ENCODE measurements at places on chromosomes 5 and 9.

DNA sequence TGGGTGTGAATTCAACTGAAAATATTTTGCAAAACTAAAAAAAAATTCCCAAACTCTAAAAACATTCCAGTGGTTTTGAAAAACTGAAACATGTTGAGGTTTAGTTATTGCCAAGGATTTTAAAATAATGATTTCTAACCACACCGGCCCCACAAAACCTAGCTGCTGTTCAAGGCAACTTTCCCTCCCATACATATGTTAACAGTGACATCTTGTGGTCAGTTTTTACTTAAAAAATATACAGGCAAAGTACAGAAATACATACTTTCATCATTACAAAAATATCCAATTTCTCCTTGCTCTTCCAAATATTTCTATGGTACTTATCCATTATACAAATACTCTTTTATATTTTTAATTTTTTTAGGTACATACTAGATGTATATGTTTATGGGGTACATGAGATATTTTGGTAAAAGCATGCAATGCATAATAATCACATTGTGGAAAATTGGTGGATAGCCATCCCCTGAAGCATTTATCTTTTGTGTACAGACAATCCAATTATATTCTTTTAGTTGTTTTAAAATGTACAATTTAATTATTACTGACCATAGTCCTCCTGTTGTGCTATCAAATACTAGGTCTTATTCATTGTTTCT lies 34.4 kb upstream of the MRPS30 start:
- DNase-seq: no peak

- DNase-seq: no peak
Measured at GRCh38 chr9:116285320-116285719, 131.7 kb downstream of the PAPPA start.

GRCh38 chr5:43063721-43064171 lies 23.6 kb upstream of the ANXA2R start:
- DNase-seq: no peak

- no peak for DNase-seq
Measured at GRCh38 chr5:154850255-154851062, at the start of gene FAXDC2. Gene FAXDC2 (minus strand): TSS chr5:154850603. CDS start chr5:154838178, 12,425 bp downstream.

- no peak for DNase-seq
Measured at GRCh38 chr9:115393976-115394775, 276.2 kb upstream of the TNC start.

- no peak for DNase-seq
Measured at GRCh38 chr9:73270967-73271721, 119.5 kb downstream of the ANXA1 start.

GRCh38 chr9:99753436-99753835 lies 68.2 kb upstream of the NR4A3 start:
- no peak for DNase-seq

GRCh38 chr5:125836256-125836655 lies 587.0 kb upstream of the GRAMD2B start:
- DNase-seq: no peak

- DNase-seq: no peak
Measured at GRCh38 chr5:57327561-57328367, 153.9 kb downstream of the GPBP1 start.

GRCh38 chr9:21295992-21296391 lies 9.1 kb downstream of the IFNA5 start:
- no peak for DNase-seq

DNA sequence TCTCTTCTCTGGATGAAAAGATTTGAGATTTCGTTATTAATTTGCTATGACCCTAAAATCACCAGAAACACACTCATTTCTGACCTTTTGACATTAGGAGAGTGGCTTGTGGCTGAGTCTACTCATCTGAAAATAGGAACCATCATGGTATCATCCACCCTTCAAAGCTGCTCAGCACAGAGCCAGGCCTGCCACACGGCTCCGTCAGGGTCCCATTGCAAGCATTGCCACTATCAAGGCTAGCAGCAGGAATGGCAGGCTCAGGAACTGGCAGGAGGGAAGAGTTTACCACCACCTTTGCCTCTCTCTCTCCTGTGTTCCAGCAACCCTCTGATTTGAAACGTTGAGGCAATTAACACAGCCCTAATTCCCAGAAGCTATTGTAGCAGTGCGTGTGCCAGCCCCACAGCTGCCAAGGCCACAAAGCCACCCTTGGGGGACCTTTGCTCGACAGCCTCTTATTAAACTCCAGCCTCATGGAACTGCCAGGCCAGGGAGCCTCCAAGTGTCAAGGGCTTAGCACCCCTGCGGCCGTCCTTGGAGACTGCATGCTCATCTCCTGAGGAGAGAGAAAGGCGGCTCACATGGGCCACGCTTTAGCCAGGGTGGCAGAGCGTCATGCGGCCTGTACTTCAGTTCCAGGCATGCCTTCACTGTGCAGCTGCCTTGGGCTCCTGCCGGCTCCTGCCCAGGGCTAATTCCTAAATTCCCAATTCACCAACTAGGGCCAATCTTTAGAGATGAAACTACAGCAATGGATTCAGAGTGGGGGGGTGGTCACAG lies 145.9 kb downstream of the ROR2 start:
- DNase-seq: no peak

GRCh38 chr5:147397616-147398015 lies 112.3 kb downstream of the DPYSL3 start:
- DNase-seq: no peak

DNA sequence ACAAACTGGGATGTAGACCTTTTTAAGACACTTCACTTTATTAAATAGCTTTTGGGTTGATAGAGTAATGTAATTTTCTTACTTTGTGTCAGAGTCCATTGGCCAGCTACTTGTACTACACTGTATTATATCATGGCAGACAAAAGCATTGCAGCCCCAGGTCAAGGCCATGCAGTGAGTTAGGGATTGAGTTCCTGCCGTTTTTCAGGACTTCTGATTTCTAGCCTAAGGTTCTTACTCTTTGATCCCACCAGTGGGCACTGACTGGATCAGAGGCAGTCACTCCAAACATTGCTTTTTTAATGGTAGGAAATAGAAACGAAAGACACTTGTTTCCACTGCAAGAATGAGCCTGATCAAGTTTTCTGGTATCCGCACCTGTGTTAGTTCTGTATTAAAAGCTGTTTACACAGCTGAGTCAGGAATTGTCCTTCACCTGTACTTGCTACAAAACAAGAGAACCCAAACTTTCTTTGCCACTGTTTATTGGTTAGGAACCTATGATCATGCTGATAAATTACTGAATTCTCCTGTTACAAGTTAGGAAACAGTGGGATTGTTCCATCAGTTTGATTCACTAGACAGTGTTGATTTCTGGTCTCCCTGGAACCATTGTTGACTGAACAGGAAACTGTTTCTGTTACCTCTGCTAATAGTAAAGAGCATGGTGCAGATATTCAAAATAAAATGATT lies 22.1 kb downstream of the LRRC70 start:
- no peak for DNase-seq

GRCh38 chr5:179805529-179806249 lies 977 bp downstream of the MGAT4B start:
- no peak for DNase-seq

GRCh38 chr5:143521141-143521540 lies 117.7 kb upstream of the NR3C1 start:
- DNase-seq: no peak

DNA sequence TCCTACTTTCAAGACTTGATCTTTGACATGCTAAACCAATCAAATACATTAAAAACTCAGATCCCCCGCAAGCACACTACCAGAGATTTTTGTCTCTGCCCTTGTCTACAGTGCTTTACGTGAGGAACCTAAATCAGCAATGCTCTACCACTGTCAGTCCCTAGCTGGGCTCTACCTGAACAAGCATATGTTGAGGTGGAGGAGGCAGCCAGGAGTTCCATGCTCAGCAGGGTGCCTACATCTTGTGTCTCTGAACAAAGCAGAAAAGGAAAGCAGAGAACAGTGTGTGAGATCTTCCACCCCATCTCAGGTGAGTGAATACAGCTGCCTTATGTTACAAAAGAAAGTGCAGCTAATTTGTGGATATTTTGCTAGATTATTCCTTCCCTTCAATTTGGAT lies 255.0 kb downstream of the NDUFS4 start:
- no peak for DNase-seq

- no peak for DNase-seq
Measured at GRCh38 chr9:93630806-93631411, 54.5 kb downstream of the PHF2 start.

- no peak for DNase-seq
Measured at GRCh38 chr5:163104464-163104863, 332.9 kb upstream of the CCNG1 start.

DNA sequence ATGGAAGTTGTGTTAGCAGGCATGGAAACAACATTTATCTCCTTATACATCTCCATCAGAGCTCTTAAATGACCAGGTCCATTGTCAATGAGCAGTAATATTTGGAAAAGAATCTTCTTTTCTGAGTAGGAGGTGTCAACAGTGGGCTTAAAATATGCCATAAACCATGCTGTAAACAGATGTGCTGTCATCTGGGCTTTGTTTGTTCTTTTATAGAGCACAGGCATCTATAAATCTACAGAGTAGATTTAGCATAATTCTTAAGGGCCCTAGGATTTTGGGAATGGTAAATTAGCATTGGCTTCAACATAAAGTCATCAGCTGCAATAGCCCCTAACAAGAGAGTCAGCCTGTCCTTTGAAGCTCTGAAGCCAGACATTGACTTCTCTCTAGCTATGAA lies 7.7 kb upstream of the HRCT1 start:
- no peak for DNase-seq

GRCh38 chr9:122213589-122214413 lies 15.0 kb downstream of the LHX6 start:
- peak; percentile 14 for DNase-seq

DNA sequence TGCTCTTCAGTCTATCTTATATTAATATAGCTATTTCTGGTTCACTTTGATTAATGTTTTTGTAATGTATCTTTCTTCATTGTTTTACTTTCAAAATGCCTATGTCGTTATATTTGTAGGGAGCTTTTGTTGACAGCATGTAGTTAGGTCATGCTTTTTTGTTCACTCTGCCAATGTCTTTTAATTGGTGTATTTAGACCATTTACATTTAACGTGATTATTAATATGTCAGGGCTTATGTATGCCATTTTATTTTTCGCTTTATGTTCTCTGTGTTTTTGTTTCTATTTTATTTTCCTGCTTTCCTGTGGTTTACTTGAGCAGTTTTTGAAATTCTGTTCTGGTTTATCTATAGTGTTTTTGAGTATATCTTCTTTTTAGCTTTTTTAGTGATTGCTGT lies 10.8 kb downstream of the GARIN3 start:
- no peak for DNase-seq

- no peak for DNase-seq
Measured at GRCh38 chr5:158898185-158899177, 201.2 kb downstream of the EBF1 start.

DNA sequence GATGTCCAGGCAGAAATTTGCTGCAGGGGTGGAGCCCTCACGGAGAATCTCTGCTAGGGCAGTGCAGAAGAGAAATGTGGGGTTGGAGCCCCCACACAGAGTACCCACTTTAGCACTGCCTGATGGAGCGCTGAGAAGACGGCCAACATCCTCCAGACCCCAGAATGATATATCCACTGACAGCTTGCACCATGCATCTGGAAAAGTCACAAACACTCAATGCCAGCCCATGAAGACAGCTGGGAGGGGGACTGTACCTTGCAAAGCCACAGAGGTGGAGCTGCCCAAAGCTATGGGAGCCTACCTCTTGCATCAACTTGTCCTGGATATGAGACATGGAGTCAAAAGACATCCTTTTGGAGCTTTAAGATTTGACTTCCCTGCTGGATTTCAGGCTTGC lies 426.3 kb upstream of the FAM174A start:
- no peak for DNase-seq

- DNase-seq: no peak
Measured at GRCh38 chr5:179792612-179793467, 946 bp upstream of the LTC4S start.

- no peak for DNase-seq
Measured at GRCh38 chr9:32292611-32293010, 91.8 kb upstream of the ACO1 start.

- no peak for DNase-seq
Measured at GRCh38 chr9:19901586-19901985, 112.7 kb upstream of the SLC24A2 start.

- DNase-seq: no peak
Measured at GRCh38 chr9:28136113-28136512, 562.8 kb upstream of the C9orf72 start.

DNA sequence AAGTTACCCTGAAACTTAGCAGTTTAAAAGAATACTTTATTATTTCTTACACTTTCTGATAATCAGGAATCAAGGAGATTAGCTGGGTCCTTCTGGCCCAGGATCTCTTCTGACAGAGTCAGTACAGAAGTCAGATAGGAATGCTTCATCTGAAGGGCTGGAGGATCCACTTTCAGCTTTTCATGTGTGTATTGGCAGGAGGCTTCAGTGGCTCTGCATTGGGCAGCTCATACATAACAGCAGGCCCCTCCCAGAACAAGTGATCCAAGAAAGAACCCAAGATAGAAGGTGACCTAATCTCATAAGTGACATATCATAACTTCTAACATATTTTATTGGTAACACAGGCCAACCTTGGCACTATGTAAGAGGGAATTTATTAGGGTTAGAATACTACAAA lies 258.4 kb downstream of the HCN1 start:
- DNase-seq: no peak

- no peak for DNase-seq
Measured at GRCh38 chr9:89668866-89669246, 64.0 kb downstream of the GADD45G start.

DNA sequence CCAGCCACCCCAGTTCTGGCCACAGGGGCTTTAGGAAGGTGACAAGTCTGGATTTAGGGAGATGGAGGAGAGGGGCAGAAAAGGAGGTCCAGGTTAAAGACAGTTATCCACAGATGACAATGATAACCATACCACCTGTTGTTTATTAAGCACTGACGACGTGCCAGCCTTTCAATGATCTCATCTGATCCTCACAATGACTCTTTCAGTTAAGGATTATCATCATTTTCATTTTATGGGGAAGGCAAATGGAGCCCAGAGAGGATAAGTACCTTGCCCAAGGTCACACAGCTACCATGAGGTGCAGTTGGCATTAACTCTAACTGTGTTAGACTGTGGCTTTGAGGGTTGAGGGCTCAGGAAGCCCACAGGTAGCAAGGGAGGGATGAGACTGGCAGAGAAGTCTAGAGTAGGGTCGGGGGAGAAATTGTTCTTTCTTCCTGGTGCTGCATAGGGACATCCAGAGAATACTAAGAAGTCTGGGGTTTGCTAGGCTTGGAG lies 21.5 kb upstream of the JADE2 start:
- no peak for DNase-seq

DNA sequence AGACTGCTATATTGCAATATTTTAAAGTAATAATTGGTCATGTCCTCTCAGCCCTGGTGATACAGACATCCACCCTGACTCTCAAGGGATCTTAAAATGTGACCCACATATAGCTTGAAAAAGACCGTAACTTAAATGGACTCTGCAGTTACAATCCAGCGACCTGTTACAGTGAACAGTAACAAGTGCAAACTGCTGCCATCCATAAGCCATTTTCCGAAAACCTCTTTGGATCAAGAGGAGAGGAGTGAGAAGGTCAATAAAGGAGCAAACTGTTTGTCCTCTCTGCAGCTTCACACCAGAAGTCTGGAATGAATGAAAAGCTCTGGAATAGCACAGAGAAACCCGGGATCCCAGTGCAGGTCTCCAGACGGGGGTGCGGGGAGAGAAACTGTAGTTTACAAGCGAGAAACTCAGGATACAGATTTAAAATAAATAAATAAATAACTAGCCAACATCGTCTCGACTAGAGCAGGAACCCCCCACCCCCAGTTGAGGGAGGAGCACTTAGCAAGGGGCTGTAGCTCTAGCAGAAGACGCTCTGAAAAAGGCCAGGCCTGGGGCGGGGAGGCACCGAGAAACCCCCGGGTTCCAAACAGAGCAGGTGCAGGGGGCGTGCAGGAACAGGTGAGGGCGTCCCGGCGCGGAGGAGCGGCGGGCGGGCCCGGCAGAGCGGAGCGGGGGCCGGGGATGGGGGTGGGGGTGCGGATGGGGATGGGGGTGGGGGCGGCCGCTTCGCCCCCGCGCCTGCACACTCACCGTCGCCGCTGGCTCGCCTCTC lies 572 bp downstream of the ZDHHC21 start:
- no peak for DNase-seq
